Urinary bladder (tissue), 4 donors: ENCODE measurements at places on chromosomes 3 and 15. TPM values are rescaled to one million over a fixed set of nuclear protein-coding genes. Genes with fewer than 3 reads are reported as not detected.

Gene ALDH1A3
- total RNA-seq = 11.2 TPM

DNA sequence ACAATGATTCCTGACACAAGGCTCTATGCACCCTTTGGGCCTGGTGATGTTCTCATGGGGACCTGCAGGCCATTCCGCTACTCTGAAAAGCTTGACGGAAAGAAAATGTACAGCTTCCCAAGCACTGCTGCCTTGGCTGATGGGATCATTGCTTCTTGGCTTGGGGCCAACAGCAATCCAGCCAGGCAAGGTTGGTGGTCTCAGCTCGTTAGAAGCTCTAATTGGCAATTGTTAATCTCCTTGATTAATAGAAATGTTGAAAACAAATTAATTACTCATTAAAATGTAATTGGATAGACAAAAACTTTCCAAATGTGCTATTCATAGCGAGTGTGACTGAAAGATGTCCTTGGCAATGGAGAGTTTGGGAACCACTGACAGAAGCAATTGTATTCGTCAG, 16.3 kb upstream of the MYZAP start:
- no peak for DNase-seq

DNA sequence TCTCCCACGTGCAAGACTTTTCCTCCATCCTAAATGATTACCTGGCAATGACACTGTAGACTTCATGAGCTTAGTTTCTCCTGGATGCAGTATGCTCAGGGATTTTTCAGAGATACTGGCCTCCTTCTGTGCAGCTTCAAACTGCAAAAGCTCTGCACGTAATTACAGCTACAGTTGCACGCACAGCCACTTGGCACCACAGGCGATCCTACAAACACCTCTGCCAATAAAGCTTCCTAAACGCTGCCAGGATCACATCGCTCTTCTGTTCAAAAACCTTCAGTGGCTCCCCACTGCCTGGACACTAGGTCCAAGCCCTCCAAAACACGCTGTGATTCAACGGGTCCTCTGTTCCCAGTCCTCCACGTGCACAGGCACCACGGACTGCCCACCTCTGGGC, 49.5 kb downstream of the NUP210 start:
- DNase-seq = no peak

GRCh38 chr15:70053001-70053715, 44.6 kb downstream of the TLE3 start:
- DNase-seq = no peak

DNA sequence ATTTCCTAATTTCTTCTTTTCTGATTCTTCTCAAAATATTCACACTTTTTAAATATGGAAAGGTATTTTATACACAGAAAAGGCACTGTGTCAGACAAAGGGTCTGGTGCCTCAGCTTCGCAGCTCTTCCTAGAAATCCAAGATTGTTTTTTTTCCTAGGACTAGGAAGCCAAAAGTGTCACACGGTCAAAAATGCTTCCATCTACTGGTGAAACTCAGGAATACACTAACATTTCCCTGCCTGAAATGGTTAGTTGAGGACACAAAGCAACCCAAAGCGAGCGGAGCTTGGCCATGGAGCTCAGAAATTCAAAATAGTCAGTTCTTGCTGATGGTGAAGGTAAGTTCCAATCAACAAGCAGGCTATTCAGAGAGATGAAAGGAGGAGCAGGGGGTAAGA, 426.5 kb upstream of the RASGRP1 start:
- no peak for DNase-seq

Gene CFAP91
- 2.6 TPM for total RNA-seq

Gene PLIN1
- 3.6 TPM for total RNA-seq

Gene SEMA3B
- 63.4 TPM for total RNA-seq

Gene EPHB1
- total RNA-seq = 1.6 TPM

DNA sequence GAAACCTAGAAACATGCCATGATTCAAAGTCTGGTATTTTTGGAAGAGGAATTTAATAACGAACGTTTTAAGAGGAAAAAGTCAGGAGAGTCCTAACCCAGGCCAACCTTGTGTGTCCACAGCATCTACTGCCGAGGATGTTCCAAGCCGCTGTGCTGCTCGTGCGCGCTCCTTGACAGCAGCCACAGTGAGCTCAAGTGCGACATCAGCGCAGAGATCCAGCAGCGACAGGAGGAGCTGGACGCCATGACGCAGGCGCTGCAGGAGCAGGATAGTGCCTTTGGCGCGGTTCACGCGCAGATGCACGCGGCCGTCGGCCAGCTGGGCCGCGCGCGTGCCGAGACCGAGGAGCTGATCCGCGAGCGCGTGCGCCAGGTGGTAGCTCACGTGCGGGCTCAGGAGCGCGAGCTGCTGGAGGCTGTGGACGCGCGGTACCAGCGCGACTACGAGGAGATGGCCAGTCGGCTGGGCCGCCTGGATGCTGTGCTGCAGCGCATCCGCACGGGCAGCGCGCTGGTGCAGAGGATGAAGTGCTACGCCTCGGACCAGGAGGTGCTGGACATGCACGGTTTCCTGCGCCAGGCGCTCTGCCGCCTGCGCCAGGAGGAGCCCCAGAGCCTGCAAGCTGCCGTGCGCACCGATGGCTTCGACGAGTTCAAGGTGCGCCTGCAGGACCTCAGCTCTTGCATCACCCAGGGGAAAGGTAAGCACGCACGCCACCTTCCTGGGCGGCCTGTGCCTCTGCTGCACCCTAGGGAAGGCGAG, 28.4 kb downstream of the PML start:
- DNase-seq = no peak

- no peak for DNase-seq
These were observed 26.5 kb upstream of the FBXL2 start for GRCh38 chr3:33250712-33251111.

DNA sequence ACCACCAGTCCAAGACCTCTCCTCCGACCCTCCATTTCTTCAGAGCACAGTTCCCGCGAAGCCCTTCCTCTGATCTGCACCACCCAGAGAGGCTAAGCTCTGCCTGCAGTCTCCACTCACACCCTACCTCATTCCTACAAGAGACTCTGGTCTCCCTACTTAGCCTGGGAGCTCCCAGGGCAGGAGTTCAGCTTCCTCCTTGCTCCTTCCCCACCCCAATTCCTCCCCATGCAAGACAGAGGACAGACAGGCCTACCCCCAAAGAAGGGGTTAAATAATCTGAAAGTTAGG, 12.6 kb upstream of the VIPR1 start:
- DNase-seq = no peak

GRCh38 chr3:66165660-66166059, 55.1 kb upstream of the SLC25A26 start:
- DNase-seq = no peak

Gene AMIGO3
- total RNA-seq = not detected

DNA sequence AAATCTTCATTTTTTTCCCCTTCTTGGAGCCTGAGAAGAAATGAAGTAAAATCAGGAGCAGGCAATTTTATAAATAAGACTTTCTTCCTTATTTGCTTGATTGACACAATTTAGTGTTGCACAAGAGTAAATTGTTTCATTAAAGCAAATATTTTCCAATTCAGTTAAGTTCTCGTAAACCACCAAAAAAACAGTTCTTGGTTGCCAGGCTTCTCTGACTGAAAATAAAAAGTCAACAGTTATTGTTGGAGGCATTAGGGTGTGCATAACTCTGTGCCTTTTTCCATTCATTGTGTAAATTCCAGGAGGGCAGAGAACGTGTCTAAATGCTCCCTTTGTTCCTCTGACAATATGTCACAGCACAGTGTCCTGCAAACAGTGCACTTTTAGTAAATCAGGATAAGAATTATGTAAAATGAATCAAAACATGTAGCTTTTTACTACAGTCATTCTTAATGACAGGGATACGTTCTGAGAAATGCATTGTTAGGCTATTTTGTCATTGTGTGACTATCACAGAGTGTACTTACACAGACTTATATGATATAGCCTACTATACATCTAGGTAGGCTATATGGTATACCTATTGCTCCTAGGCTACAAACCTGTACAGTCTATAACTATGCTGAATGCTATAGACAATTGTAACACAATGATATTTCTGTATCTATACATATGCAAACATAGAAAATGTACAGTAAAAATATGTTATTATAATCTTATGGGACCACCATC, at the start of gene CP:
TSS of gene CP (minus strand) at position 47 of the 735 bp plus-strand sequence. CDS start at position 10, 37 bp downstream.
- no peak for DNase-seq

DNA sequence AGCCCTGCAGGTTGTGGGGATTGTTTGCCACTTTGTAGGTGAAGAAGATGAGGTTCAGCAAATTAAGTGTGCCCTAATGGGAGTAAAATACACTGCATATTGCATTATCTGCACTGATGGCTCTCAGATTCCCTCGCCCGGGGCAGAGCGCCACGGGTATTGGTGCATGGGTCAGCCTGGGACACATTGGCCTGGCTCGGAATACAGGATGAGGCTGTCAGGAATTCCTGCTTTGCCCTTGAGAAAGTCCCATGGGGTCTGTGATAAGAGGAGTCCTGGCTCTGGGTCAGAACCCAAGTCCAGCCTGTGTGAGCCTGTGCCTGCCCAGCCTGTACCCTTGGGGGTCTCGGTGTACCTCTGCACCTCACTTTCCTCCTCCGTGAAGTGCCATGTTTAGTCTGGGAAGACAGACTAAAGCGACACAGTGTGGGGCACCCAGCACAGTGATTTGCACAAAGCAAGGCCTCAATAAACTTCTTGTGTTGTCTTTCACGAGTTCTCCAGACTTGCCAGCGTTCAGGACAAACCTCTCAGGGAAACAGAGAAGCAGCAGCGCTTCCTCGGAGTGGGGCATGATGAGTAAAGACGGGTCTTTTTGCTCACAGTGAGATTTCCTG, 107.6 kb downstream of the LRRK1 start:
- no peak for DNase-seq

- no peak for DNase-seq
These were observed 1.9 kb upstream of the CCDC9B start for GRCh38 chr15:40342416-40343320.

DNA sequence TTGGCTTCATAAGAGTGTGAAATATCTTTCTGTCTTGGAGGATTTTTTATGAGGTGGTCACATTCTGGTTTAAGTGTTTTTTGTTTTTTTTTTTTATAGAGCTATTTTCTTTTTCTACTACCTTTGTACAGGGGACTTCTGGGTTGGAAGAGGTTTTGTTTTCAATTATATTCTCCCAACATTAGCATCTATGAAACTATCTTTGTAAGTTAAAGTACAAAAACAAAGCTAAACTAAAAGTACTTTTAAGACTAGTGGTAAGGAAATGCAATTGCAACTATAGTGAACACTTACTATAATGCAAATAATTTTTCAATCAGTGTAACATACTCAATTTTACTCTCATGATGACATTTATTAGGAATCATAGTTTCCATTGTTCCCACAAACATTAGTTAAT, 688.2 kb downstream of the SI start:
- no peak for DNase-seq

Gene CNOT10
- 50.7 TPM for total RNA-seq

Gene PLSCR5
- total RNA-seq = not detected

- no peak for DNase-seq
These were observed 15.7 kb downstream of the RFT1 start for GRCh38 chr3:53114412-53115074.

- DNase-seq = no peak
These were observed 46.1 kb downstream of the BTD start for GRCh38 chr3:15647611-15648167.

- DNase-seq = no peak
These were observed 29.8 kb downstream of the SPICE1 start for GRCh38 chr3:113485161-113485609.

Gene MYL3
- 19.8 TPM for total RNA-seq

Gene CISH
- 5.0 TPM for total RNA-seq

DNA sequence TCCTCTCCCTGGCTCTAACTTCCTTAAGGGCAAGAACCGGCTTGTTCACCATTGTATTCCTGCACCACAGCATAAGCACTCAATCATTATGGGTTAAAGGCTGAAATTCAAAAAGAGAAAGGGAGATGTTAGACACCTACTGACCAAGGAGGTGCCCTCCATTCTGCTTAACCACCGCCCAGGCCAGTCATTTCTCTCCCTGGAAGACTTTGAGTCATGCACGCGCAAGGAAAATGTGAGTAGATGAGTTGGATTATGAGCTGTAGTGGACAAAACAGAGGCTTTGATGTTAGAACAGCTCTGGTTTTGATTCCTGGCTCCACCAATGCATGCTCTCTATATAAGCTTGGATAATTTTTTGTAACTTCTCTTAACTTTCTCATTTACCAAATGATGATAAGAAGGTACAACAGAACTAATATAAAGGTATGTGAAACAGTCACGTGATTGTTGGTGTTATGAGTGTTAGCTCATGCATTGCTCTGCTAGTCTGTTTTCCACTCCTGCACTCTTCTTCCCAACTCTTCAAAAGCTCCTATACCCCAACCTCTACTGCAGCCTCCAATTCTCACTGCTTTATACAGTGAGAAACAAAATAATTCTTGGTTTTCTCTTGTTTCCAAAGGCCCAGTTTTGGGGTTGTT, 148.4 kb upstream of the ATP11B start:
- DNase-seq = no peak

Gene GOLGA8T
- 0.37 TPM for total RNA-seq

DNA sequence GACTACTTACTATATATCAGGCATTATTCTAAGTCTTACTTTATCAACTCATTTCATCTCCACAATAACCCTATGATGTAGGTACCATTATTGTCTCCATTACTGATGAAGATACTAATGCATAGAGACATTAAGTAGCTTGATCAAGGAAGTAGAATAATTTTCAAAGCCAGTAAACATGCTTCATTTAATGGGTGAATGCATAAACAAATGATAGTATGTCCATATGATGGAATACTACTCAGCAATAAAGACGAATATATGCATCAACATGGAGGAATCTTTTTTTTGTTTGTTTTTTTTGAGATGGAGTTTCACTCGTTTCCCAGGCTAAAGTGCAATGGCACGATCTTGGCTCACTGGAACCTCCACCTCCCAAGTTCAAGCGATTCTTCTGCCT, 184.9 kb downstream of the FMN1 start:
- DNase-seq = no peak

GRCh38 chr3:29576181-29576580, 295.3 kb downstream of the RBMS3 start:
- no peak for DNase-seq

DNA sequence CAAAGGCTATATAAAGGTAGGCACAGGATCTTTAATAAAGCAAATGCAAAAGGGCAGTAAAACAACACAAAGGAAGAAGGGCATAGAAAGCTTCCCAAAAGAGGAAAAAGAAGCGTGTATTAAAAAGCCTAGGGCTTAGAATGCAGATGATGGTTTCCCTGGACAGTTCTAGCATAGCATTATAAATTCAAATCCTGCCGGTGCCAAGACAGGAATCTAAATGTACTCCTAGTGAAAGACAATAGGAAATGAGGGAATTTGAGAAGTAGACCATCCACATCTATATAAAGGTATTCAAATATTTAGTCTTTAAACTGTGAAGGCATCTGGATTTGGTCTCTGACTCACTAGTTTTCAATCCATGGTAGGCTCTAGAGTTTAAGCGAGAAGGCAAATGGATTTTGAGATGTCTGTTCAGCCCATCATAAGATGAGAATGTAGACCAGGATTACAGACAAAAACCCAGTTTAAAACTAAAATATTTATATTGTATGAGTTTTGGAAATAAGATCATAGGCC, 431.8 kb downstream of the TBL1XR1 start:
- no peak for DNase-seq

Gene CAMKV
- 0.37 TPM for total RNA-seq

- peak; percentile 94 for DNase-seq
These were observed at the start of gene LCMT2 for GRCh38 chr15:43329960-43330779. Gene LCMT2, minus strand, starts transcription at chr15:43330573. Its CDS starts 84 bp downstream, at chr15:43330489.

Gene MAGEL2
- 5.0 TPM for total RNA-seq
